ENCODE measurements at places on chromosomes 2 and 18. TPM values are rescaled to one million over a fixed set of nuclear protein-coding genes. Genes with fewer than 3 reads are reported as not detected.

Gene CYTIP
- 206 TPM for total RNA-seq

Gene SULT6B1
- total RNA-seq: not detected

DNA sequence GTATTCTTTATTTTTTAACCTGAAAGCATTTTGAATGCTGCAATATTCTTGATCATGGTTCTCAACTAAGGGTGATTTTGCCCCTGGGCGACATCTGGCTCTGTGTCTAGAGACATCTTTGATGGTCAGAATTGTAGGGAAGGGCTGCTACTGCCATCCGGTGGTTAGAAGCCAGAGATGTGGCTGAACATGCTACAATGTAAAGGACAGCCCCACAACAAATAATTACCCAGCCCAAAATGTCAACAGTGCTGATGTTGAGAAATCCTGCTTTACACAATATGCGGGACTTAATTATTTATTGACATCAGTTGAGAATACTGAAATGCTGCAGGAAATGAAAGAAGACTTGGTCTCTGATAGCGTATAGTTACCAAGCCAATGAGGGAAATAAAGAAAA is 37.5 kb upstream of the SERPINB2 start:
- H3K27ac ChIP-seq: no peak overlapping the region
- H3K4me1 ChIP-seq: no peaks in the 10 kb centered on the region
- H3K27me3 ChIP-seq: peaks cover 13% of the 10 kb centered on the region
- H3K4me3 ChIP-seq: no peak overlapping the region

Gene ANKRD30B
- not detected for total RNA-seq

DNA sequence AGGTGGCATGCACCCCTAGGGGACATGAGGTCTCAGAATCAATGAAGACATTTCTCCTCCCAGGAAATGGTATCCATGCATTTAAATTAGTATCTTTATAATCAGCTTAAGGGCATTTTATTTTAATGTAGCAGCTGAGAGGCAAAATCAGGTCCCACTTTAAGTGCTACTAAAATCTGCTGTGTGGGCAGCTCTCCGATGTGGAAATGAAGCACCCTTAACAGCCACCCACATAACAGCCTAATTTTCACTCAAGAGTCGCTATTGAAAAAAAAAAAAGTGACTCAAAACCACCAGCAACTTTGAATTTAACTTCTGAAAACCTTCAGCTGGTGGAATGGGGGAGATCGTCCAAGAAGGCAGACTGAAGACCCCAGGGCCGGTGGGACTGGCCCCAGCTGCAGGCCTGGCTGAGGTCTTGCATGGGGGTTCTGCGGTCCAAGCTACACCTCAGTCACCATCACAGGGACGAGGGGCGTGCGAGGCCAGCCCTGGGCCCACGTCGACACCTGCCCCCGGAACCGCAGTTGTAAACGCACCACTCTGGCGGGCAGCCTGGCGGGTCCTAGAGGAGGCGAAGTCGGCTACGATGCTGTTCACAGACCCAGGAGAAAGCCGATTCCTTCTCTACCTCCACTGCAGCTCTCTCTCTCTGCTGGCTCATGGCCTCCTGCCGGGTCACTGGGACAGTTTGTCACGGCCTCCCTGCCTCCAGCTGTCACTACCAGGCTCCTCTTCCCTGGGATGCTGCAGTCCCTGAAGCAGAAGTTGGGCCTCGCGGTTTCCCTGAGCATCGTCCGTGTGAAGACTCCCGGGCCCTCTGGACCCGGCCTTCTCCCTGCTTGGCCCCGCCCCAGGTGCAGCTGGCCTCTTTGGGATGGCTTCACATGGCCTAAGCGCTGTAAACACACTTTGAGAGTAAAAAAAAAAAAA is 111.9 kb downstream of the KCNF1 start:
- DNase-seq: no peak
- H3K36me3 ChIP-seq: no peaks in the 10 kb centered on the region
- no peak overlapping the region for H3K27ac ChIP-seq
- no peaks in the 10 kb centered on the region for H3K4me1 ChIP-seq
- peaks cover under 1% of the 10 kb centered on the region for H3K27me3 ChIP-seq

DNA sequence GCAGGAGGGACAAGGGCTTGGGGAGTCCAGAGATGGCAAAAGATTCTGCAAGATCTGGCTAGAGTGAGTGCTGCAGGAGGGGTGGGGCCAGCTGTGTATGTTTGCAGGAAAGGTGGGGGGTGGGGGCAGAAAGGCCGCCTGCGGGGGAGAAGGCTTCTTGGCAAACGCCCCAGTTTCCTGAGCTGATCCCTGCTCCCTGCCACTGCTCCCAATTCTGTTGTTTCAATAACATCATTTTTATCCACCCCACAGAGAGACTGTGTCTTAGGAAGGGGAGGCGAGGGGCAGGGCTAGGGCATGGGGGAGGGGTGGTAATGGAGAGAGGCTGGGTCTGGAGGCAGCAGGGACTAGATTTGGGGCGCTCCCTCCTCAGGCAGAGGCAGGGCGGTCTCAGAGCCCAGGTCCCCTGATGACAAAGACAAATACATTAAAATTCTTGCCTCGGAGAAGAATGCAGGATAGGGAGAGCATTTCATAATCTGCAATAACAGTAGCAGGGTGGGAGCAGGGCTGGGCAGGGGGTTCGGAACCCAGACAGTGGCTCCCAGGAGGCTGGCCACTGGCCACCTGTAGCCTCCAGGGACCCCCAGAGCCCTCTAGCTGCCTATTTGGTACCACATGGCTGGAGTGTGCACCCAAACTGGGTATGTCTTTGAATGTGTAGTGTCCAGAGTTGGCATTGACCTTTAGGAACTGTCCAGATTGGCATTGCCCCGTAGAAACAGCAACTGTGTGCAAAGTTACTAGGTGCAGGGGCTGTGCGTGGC is 2.1 kb upstream of the WNT6 start:
- peaks cover 14% of the 10 kb centered on the region for H3K4me1 ChIP-seq
- no peak overlapping the region for H3K27ac ChIP-seq
- H3K4me3 ChIP-seq: no peak overlapping the region
- H3K36me3 ChIP-seq: no peaks in the 10 kb centered on the region
- H3K27me3 ChIP-seq: peaks cover 81% of the 10 kb centered on the region

Gene AGAP1
- 1.8 TPM for total RNA-seq

Gene GAREM2
- total RNA-seq: 5.9 TPM

Data from activated T-helper 2 cell treated with anti-CD3 and anti-CD28 coated beads, Interferon-gamma antibody, Interleukin-2, Interleukin-4, amounts not matched to agents 10 μg/mL and 5 μg/mL and 100 μg/mL, durations not matched to agents 14 hours and 24 hours and 36 hours (primary cell).